ENCODE measurements at places on chromosomes 1 and 21.
A peak's percentile ranks its signal among the peaks of the same experiment; 100 is the strongest.

- no peak for DNase-seq
Observed at GRCh38 chr1:157274698-157275534, 136.7 kb upstream of the ETV3 start.

GRCh38 chr1:213958346-213958745, 29.4 kb upstream of the PROX1 start:
- no peak for DNase-seq

DNA sequence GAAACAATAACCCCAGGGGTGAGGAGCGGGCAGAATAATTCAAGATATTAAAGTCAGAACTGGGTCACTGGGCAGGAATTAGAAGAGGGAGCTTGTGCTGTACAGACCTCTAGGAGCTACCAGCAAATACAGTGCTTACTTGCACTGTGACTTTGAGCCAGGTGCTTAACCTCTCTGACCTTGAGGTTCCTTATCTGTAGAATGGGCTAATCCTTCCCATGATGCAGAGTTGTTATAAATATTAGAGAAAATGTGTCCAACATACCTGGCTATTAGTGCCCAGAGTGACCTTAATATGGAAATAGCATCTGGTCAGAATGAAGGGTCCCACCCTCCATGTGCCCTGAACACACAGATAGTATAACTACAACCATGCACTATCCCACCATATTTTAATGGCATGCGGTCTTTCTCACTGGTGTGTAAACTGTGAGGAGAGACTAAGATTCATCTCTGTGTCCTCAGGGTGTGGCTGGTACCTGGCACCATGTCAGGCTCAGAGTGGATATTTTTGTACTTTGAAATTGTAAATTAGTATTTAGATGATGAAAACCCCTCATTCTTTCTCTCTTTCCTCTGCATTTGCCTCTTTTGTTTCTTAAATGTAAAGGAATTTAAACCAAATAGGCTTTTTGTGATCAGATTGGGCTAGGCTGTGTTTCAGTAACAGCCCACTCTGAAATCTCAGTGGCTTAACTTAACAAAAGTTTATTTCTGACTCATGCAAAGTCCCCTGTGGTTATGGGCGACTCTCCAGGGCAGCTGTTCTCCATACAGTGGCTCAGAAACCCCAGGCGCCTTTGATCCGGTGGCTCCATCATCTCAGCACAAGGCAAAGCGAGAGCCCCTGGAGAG, 60.0 kb upstream of the ROR1 start:
- no peak for DNase-seq

DNA sequence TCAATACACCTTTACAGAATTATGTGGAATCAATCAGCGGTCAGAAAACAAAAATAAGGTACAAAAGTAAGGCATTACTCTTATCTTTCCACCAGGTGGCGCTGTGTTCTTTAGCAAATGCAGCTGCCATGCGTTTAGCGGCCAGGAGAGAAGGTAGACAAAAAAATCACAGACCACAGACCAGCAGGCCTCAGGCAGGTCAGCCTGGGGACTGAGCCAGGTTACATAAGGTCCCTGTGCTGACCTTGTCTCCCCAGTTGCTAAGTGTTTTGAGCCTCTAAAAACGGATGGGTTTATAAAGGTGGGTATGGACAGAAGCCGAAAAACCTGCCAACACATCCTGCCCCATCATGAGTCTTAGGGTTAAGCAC, 2.8 kb downstream of the RGS16 start:
- DNase-seq = peak; percentile 49

GRCh38 chr1:98203466-98203865, 282.6 kb upstream of the DPYD start:
- no peak for DNase-seq

- no peak for DNase-seq
Observed at GRCh38 chr1:155555915-155556314, 6.7 kb downstream of the ASH1L start.

DNA sequence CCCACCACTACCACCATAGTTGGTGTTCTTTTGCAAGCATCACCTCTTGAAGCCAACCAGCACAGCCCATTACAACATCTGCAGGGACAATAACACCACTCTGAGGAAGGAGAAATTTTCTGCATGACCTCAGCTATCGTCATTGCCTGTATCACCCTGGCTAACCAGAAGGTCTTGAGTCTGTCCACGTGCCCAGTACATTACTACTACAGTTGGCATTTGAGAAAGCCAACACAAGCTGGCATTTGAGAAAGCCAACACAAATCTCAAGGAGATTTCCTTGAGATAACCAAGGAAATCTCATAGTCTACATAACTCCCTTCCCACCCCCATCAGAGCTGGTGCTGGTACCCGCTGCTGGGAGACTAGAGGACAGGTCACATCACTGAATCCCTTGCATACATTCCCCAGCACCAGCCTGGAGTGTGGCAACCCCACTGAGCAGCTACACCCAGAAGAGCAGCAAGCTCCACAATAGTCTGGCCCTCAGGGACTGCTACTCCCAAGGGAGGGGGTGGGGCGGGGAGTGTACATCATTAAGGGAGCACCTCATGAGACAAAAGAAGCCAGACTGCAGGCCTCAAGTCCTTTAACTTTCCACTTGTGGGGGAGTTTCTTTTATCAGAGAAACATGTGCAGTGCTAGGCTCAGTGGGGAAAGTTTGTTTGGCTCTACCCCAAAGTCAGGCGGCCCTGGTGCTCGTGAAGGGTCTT, 46.0 kb upstream of the GUCA2A start:
- DNase-seq = no peak

- no peak for DNase-seq
Observed at GRCh38 chr1:233376382-233377110, 49.0 kb downstream of the MAP3K21 start.

DNA sequence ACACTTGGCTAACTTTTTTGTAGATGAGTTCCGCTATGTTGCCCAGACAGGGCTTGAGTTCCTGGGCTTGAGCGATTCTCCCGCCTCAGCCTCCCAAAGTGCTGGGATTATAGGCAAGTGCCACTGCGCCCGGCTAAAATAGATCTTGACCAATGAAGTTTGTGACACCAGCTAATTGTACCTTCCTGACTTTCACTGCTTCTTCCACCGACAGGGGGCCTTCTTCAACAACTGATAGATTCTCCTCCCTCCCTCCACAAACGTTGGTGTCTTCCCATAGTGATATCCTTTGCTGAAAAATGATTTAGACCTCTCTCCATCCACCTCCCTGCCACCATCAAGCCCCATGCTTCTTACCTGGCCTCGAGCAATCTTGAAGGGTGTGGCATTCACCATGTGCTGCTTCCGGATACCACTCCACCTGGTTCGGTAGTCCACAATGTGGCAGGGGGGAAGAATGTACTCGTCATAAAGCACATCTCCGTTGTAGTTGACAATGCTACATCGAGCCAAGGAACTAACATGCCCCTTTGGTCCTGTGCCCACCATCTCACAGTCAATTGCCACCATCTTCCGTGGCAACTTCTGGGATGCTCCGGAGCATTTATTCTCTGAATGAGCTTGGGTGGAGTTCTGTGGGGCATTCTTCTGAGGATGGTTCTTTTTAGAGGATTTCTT, 1.6 kb upstream of the METTL25B start:
- DNase-seq = no peak

- DNase-seq = no peak
Observed at GRCh38 chr1:245091171-245091621, 63.6 kb upstream of the KIF26B start.

- no peak for DNase-seq
Observed at GRCh38 chr21:42609811-42610210, 43.6 kb upstream of the PDE9A start.

GRCh38 chr1:14949270-14949835, 204.2 kb upstream of the TMEM51 start:
- no peak for DNase-seq

- DNase-seq = no peak
Observed at GRCh38 chr1:11740258-11741192, 4.6 kb downstream of the AGTRAP start.

- peak; percentile 66 for DNase-seq
Observed at GRCh38 chr1:16960560-16961296, 19.7 kb downstream of the MFAP2 start.

DNA sequence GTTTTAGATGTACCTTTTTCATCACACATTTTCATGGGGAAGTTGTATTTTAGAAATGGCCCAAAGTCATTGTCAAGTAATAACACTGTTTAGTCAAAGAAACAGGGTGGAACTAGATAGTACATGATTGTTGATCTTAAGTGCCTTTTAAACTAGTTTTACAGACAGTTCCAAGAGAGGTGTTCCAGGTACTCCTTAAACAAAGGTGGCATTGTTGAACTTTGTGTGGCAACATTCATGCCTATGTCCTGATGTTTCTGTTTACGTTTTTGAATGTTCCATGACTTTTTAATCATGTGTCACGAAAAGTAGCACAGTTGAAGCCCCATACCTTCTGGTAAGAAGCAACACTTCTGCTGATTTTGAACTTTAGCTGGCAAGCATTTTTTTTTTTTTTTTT, 9.1 kb upstream of the SH3D21 start:
- no peak for DNase-seq

DNA sequence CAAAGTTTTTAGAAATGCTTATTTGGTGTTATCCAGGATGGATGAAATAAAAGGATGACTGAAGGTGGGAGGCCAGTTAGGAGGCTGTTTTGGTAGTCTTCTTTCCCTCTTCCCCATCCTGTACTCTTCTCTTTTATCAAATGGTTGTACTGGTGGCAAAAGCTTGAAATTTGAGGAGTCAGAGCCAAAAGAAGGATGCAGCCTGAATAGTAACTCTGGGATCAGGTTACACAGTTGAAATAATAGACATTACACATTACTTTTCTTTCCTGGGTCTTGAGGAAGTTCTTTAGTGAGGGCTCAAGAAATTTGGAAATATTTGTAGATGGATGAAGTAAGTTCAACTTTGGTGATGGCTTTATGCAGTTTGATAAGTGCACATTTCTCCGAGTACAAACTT, 108.6 kb downstream of the GPR52 start:
- no peak for DNase-seq

- DNase-seq = no peak
Observed at GRCh38 chr1:184930232-184930631, 44.1 kb downstream of the NIBAN1 start.

- no peak for DNase-seq
Observed at GRCh38 chr1:183824291-183824690, 19.4 kb downstream of the RGL1 start.

DNA sequence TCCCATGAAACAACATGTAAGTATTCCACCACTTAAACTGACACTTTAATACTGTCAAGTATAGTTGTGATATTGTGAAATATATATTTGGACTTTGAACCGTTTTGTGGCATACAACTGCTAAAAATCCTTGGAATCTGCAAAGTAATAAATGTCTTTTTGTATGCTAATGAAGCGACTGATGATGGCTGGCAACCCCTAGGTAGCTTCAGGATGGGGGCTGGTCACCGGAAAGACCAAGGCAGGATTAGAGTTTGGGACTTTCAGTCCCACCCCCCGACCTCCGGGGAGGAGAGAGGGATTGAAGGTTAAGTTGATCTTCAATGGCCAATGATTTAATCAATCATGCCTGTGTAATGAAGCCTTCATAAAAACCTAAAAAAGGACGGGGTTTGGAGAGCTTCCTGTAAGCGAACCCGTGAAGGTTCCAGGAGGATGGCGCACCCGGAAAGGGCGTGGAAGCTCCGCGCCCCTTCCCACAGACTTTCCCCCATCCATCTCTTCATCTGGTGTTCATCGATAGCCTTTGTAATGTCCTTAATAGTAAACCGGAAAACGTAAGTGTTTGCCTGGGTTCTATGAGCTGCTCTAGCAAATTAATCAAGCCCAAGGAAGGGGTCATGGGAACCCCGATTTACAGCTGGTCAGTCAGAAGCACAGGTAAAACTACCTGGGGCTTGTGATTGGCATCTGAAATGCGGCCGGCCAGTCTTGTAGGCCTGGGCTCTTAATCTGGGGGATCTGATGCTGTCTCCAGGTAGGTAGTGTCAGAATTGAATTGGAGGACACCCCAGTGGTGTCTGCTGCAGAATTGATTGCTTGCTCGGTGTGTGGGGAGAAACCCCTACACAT, 1.8 kb upstream of the ZNF281 start:
- no peak for DNase-seq

- no peak for DNase-seq
Observed at GRCh38 chr1:72827278-72827677, 544.9 kb upstream of the NEGR1 start.

- DNase-seq = no peak
Observed at GRCh38 chr1:35369922-35370671, 101.6 kb downstream of the ZMYM4 start.

DNA sequence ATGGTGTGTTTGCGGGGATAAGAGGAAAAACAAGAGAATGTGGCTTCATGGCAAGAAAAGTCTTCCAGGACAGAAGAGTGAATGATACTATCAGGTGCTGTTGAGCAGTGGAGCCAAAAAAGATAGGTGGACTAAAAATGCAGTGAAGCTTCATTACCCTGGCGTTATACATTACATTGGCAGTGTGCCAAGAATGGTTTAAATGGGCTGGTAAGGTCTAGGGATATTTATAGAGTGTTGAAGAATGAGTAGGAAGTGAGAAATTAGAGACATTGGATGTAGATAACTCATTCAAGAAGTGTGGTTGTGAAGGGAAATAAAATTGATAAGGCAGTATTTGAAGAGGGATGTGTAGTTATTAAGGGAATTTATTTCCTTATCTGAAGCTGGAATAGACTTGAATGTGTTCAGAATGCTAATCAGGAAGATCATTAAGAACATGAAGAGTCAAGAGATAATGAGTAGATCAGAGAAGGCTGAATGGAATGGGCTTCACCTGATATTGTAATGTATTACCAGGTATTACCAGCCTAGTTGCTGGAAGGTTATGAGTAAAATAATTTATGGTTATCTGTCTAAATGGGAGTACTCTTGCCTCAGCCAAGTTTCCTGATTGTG, 72.7 kb downstream of the MAST2 start:
- no peak for DNase-seq

All from activated CD4-positive, CD25-positive, alpha-beta regulatory T cell (primary cell).